ENCODE measurements at places on chromosomes 3 and 15.

GRCh38 chr3:156670077-156670476 lies 4.3 kb upstream of the TIPARP start:
- DNase-seq: no peak

GRCh38 chr3:113556946-113557335 lies 24.6 kb downstream of the SIDT1 start:
- DNase-seq: no peak

GRCh38 chr3:143396790-143397189 lies 277.2 kb downstream of the CHST2 start:
- DNase-seq: no peak

DNA sequence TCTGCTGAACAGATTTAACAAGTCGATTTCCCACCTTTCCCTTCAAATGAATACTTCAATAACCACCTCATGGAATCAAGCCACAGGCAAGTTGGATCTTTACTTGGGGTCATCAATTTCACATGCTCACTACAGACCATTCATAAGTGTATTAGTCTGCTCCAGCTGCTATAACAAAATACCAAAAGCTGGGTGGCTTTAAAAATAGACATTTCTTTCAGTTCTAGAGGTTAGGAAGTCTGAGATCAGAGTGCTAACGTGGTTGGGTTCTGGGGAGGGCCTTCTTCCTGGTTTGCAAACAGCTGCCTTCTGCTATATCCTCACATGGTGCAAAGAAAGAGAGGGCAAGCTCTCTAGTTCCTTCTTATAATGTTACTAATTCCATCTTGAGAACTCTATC lies 5.1 kb downstream of the GPR176 start:
- no peak for DNase-seq

- no peak for DNase-seq
Observed at GRCh38 chr3:123843668-123844067, 40.5 kb downstream of the MYLK start.

DNA sequence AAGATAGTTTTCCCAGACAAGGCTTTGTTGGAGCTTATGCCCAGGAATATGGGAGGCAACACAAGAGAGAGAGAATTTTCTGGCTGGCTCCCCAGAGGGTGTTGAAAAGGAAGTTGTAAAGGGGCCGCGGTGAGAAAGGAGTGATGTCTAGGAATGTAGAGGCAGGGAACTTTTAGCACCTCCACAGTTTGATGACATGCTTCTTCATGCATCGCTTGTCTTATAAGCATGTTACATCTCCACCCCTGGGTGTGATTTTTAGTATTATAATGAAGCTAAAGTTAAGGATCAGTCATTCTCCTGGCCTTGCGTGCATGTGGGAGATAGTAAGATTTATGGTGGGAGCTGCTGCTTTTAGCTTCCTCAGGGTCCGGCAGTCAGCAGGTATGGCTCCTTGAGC lies 32.8 kb upstream of the TF start:
- DNase-seq: no peak

DNA sequence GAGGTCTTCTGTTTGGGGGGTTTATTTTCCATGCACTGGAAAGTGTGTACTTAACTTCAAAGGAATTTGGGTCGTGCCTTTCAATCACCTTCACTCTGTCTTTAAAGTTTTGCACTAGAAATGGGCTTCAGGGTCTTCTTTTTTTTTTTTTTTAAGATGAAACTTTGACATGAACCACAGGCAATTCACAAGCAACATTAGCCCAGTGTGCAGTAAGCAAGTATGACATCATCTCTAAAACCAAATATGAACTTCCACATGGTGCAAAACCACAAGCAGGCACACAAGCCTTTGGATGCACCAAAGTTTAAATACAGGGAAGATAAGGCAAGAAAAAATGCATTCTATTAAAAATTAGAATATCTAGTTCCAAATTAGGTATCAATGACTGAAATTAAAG lies 381.9 kb downstream of the ERC2 start:
- DNase-seq: no peak

DNA sequence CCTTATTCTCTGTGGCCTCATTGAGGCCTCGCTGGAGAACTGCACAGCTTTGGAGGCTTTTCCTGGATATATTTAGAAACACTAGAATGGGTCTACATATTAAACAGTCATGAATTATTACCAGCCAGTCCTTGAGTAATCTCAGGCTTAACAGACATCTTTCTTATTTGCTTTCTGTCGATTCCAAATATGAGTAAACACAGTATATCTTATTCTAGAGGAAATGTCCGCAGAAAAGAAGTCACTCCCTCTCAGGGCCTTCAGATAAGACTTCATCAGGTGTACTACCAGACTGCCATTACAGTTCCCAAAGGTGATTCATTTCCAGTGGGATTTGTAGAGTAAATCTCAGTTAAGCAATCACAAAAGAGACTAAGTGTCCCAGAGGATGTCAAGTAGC lies 310.7 kb downstream of the RBMS3 start:
- no peak for DNase-seq

DNA sequence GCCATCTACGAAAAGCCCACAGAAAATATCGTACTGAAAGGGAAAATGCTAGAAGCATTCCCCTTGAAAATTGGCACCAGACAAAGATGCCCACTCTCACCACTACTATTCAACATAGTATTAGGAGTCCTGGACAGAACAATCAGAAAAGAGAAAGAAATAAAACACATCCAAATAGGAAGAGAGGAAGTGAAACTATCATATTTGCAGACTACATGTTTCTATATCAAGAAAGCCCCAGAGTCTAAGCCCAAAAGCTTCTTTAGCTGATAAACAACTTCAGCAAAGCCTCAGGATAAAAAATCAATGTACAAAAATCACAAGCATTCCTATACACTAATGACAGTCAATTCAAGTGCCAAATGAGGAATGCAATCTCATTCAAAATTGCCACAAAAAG lies 15.6 kb downstream of the OR5K3 start:
- no peak for DNase-seq

- no peak for DNase-seq
Observed at GRCh38 chr15:50458348-50459112, 34.3 kb downstream of the USP8 start.

- DNase-seq: no peak
Observed at GRCh38 chr3:107275511-107275910, 101.7 kb upstream of the CCDC54 start.

DNA sequence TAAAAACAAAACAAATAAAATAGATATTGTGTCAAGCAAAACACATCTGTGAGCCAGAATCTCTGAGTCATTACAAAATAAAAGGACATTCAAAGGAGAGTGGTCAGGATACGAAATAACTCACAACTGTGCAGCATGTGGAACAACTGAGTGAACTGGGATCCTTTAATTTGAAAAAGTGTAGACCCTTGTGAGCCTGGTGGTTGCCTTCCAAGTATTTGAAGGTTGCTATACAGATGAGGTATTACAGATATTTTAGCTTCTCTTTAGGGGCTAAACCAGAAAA lies 26.7 kb downstream of the KCNMB2 start:
- DNase-seq: no peak

GRCh38 chr3:29826712-29827111 lies 545.8 kb downstream of the RBMS3 start:
- DNase-seq: no peak

Measured in SW480 (cell line).